Cardiac muscle cell (in vitro differentiated cells and primary cell): ENCODE measurements at places on chromosomes 1 and 21.

GRCh38 chr1:180358649-180359048, 128.6 kb downstream of the LHX4 start:
- peak; percentile 27 for DNase-seq

DNA sequence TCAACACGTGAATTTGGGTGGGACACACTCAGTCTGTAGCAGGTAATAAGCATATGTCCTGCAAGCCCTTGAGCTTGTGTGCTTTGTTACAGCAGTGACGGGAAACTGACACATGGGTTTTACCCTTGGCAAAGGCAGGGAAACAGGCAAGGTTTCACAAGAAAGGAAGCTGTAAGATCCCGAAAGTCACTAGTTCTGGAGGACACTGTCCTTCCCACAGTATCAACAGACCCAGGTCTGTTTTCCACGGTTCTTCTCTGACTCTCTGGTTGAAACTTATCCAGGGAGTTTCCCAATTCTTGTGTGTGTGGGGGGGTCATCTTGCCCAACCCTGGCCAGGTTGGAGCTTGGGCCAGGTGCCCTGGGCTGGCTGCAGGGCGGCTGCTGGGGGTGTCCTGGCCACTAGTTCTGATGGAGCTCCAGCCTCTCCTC, 29.3 kb upstream of the ZBTB21 start:
- DNase-seq: peak; percentile 64

DNA sequence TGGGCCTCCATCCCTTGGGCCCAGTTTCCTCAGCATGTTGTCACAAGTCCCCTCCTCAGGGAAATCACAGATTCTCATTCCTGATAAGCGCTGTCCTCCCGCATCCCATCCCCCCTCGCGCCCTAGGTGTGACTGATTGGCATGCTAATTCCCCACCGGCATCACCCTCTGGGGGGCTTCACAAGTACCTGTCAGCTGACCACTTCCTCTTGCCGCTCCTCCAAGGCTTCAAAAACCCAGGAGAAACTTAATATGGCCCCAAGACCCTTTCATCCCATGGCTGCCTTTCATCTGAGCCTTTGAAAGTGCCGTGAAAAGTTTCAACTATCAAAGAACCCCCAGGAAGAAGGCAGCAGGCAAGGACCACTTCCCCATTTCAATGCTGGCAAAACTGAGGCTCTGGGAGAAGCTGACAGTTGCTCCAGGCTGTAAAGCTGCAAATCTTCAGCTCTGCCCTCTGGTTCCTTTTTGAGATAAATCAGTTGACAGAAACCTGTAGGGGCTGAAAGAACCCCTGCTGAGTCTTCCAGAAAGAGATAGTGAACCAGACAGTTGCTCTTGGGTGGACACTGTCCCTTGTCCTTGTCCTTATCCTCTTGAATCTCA, 12.8 kb upstream of the MIXL1 start:
- no peak for DNase-seq

- DNase-seq: peak; percentile 17
These were observed 8.0 kb downstream of the SMIM12 start for GRCh38 chr1:34851431-34852105.

GRCh38 chr1:181124291-181124751, 35.8 kb downstream of the IER5 start:
- DNase-seq: no peak

GRCh38 chr1:1058921-1059493, 15.1 kb downstream of the RNF223 start:
- peak; percentile 6 for DNase-seq

DNA sequence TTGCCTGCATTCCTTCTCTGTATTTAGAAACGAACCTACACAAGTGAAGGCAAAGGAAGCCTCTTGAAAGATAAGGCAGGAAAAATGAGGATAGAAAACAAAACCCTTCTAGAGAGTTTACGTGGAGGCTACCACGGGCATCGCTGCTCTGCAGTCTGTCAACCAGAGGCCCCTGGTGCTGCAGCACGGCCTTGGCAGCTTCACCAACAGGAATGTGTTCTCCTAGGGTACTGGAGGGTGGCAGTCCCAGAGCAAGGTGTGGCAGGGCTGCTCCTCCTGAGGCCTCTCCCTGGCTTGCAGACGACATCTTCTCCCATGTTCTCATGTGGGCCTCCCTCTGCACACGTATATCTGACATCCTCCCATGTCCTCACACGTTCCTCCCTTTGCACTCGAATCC, 57.6 kb upstream of the SAMD11 start:
- DNase-seq: no peak

- DNase-seq: no peak
These were observed 147.2 kb downstream of the CRB1 start for GRCh38 chr1:197415221-197415620.
